ENCODE measurements at places on chromosomes 7 and 10.

DNA sequence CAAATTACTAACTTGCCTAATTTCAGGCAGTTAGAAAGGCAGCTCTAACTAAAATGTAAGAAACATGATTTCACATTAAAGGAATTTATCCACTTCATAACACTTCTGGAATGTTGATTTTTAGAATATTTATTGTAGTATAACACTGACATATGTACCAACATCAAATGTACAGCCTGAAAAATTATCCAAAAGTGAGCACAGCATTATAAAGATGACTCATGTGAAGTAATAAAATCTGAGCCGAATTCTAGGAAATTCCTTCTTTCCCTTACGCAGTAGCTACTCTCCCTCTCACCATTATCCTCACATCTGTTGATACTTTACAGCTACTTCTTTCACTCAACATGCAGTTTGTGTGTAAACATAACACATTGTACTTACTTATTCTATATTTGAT is 610.6 kb downstream of the ZWINT start:
- no peak for DNase-seq

- no peak for DNase-seq
These were observed 59.7 kb downstream of the DNAJB6 start for GRCh38 chr7:157396316-157397035.

GRCh38 chr7:70571403-70571934 is 560.5 kb upstream of the GALNT17 start:
- DNase-seq: no peak

DNA sequence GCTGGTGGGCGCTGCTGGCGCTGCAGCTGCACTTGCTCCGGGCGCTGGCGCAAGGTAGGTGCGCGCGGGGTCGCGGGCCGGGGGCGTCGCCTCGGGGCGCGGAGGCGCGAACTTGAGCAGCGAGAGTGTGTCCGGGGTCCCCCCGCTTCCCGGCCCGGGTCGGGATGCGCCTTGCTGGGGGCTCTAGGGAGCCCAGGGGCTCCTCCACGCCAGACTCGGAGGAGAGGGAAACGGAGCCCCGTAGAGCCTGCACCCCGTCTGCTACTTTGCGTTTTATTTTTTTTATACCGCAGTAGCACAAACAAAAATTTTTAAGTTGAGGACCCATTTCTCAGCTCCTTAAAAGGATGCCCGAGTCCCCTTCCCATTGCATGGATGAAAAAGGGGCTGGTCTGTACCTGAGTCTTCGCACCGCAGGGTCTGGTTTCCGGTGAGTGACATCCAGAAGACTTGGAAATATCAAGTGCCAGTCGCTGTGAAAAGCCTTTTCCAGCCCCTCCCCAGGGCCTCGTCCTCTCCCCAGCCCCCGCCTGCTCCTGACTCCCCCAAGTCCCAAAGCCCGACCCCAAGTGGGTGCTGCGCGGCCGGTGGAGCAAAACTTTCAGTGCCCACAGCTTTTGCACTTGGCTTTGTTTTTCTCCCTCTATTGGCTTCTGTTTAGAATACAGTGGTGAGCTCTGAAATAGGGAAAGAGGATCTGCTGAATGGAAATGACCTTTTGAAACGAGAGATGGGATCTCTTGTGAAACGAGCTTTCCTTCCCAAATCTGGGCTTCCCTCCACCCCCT is 973 bp downstream of the SDK1 start:
- no peak for DNase-seq

GRCh38 chr7:77266291-77266794 is 66.7 kb upstream of the FGL2 start:
- DNase-seq: no peak

DNA sequence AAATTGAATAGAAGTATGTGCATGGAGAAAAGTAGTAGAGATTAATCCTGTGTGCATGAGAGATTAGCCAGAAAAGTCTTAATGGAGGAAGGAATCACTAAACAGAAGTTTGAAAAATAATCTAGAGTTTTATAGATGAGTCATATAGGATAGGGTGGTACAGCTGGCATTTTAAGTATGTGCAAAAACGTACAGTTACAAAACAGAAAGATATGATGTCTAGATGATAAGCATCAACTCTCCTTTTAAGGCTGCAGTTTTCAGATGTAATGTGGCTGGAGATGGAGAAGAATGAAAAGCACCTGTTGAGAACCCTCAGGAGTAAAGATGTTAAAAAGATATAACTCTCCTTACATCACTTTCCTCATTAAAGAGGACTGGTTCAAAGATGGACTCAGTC is 271.3 kb downstream of the STK31 start:
- no peak for DNase-seq

GRCh38 chr7:22418251-22419046 is 61.5 kb upstream of the RAPGEF5 start:
- DNase-seq: no peak

GRCh38 chr10:108753326-108753725 is 1170.0 kb downstream of the XPNPEP1 start:
- DNase-seq: no peak

GRCh38 chr7:71473366-71473967 is 341.5 kb downstream of the GALNT17 start:
- DNase-seq: no peak

DNA sequence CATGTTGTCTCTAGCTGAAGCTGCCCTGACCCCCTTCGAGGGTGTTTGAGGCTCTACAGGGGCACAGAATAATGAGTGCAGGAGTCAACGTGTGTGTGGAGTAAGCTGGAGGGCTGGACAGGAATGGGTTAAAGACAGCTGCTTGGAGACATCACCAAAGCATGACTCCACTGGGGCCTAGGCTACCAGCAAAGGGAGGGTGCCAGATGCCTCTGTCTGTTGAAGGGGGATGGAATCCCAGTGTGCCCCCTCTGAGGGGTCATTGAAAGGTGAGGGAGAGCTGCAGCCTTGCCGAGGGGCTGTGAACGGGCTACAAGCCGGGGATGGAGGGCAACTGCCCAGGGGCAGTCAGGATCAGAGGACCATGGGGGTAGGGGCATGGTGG is 51.7 kb upstream of the PODXL start:
- no peak for DNase-seq

DNA sequence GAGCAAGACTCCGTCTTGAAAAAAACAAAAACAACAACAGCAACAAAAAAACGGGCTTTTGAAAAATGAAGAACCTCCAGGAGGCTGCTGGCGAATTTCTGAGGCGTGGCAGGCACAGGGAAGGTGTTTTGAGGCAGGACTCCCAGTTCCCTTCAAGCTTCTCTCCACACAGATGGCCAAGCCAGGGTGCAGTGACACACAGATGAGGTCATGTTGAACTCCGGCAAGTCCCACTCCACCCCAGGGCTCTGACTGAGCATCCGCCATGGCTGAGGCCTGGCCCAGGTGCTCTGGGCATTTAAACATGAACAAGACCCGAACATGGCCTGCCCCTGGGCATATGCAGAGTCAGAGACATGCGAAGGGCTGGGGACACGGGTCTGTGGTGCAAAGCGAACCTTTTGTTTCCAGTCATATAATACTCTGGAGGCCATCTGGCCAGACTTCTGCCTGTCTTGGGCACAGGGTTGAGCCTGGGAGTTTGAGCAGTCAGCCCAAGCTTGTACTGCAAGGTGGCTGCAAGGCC is 514.6 kb upstream of the FOXK1 start:
- no peak for DNase-seq

DNA sequence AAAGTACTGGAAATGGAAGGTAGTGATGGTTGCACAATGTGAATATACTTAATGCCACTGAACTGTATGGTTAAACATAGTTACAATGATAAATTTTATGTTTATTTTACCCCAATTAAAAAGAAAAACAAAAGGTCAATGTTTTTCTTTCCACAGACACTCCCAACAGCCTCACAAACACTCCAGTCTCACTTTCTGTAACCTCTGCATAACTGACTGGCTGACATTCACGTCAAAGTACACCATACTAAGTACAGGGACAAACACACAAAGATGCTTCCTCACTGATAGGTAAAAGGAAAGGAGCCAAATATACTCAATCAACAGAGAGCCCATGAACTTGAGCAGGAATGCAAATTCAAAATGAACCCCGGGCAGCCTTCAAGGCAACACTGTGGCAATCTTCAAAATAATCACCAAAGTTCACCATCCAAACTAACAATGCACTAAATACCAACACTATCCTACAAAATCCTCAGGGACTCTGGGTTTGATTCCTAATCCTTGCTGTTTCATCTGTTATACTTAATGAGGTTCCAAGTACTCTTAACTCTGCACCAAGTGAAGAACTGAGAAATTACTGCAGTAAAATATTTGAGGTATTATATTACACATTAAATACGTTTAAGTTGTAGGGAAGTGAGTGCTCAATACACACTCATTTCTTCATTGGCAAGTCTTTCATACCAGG is 90.8 kb downstream of the ARMH3 start:
- DNase-seq: no peak

DNA sequence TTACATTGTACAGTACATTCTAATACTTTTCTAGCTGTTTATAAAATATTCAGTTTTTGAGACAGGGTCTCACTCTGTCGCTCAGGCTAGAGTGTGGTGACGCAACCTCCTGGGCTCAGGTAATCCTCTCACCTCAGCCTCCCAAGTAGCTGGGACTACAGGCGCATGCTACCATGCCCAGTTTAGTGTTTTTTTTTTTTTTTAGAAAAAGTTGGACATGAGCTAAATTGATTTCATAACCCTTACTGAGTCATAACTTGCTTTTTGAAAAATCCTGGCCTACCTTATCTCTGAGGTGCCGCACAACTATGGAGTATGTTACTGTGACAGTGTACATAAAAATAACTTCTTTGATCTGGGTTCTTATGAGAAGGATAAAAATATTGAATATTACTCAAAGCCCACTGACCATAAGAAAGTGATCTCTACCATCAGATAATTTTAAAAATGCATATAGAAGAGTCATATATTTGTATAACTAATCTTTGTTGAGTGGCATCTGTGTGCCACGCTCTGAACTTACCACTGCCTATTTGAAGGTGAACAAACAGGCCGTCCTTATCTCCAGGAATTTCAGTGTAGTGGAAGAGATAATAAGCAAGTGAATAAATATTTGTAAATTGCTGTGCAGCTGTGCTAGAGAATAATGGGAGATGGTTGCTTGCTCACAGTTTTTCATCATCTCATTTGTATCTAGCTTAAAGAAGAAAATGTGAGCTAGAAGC is 73.2 kb downstream of the PPP1R9A start:
- no peak for DNase-seq

DNA sequence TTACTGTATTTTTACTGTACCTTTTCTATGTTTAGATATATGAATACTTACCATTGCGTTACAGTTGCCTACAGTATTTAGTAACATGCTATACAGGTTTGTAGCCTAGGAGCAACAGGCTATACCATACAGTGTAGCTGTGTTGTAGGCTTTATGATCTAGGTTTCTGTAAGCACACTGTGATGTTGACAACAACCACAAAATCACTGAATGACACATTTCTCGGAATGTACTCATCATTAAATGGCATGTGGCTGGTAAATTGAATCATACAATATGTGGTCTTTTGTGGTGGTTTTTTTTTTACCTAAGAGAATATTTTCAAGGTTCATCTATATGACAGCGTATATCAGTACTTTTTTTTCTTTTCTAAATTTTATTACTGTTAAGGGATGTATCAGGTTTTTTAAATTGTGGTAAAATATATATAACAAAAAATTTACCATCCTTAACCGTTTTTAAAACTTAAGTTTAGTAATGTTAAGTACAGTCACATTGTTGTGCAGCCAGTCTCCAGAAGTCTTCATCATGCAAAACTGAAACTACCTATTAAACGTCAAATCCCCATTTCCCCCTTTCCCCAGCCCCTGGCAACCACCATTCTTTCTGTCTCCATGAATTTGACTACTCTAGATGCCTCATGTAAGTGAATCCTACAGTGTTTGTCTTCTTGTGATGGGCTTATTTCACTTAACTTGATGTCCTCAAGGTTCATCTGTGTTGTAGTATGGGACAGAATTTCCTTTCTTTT is 21.5 kb downstream of the BTAF1 start:
- no peak for DNase-seq

DNA sequence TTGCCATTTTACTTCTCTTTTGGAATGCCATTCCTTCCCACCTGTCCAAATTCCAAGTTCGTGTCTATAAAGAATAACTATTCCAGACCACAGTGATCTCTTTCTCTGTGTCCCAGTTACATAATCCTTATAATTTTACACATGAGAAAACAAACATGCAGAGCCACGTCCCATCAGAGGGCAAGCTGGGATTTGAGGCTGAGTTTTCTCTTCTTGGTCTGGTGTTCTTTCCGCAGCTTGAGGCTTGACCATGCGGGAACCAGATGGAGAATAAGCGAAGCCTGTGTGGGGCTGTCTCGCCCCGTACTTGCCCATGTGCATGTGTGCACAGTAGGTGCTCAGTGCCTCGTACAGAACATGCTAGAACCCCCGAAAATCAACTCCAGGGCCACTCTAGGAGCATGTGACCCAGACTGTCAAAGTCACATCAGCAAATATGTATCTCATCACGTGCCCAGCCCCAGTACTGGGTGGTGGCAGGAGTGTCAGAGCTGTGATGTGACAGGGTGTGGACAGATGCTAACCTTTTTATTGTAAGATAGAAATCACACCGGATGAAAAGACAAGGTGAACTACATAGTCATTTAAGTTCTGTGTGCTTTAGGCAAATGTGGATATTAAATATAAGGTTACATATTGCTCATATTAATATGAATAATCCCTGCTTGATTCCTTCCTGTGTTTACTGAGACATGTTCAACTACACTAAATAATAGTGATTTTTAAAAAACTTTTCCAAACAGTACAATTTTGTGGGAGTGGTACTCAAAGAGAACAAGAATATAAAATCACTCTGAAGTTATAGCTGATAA is 3.2 kb downstream of the INSIG1 start:
- no peak for DNase-seq

DNA sequence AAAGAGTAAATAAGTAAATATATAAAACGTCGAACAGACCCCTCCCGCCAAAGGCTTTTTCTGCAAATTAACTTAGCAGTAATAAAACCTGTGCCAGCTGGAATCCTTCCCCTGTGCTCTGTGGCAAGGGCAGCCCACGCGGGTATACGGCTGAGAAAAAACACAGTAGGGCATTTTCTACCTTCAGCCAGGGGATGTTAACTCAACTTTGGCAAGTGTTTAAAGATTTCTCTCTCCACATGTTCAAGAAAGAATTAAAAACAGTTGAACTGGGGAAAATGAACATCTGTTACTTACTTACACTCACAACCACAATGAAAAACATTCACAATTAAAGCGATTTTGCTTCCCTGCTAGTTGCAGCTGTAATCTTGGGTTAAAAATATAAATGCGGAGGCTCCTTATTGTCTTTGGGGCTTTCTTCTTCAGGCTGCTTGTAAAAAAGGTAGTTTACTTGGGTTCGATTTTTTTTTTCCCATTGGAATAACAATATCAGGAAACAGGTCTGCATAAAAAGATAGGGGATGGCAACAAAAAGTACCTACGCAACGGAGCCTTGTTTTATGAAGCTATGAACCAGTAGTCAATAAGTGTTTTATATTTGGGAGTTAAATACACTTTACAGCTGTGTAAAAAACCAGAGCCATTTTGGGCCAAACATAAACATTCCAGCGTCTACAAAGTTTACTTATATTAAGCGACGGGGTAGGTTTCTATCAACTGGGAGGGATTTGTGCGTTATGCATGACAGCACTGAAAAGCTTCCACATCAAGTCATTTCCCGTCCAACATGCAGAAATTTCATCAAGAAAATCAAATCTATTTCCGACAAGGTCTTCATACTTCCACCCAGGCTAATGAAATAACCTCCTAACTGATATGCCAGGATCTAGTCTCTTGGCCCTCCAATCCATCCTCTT is 132.7 kb downstream of the TAX1BP1 start:
- DNase-seq: no peak

GRCh38 chr10:111551001-111551400 is 474.2 kb downstream of the ADRA2A start:
- DNase-seq: no peak

Data from T-helper 17 cell (primary cell).